ENCODE measurements at places on chromosomes 6 and 20. TPM values are rescaled to one million over a fixed set of nuclear protein-coding genes. Genes with fewer than 3 reads are reported as not detected.

Gene BANF2
- not detected for total RNA-seq

Gene VWA7
- total RNA-seq, result 0.34 TPM

Gene EPB41L1
- total RNA-seq, result 2.0 TPM

Gene TINAG
- total RNA-seq, result not detected

Gene MYCT1
- not detected for total RNA-seq

Gene TCF15
- not detected for total RNA-seq

Gene CLPSL1
- total RNA-seq, result not detected

Gene RIPOR3
- 0.07 TPM for total RNA-seq

Gene DNAJC5
- 74.0 TPM for total RNA-seq

Gene IL17A
- not detected for total RNA-seq

DNA sequence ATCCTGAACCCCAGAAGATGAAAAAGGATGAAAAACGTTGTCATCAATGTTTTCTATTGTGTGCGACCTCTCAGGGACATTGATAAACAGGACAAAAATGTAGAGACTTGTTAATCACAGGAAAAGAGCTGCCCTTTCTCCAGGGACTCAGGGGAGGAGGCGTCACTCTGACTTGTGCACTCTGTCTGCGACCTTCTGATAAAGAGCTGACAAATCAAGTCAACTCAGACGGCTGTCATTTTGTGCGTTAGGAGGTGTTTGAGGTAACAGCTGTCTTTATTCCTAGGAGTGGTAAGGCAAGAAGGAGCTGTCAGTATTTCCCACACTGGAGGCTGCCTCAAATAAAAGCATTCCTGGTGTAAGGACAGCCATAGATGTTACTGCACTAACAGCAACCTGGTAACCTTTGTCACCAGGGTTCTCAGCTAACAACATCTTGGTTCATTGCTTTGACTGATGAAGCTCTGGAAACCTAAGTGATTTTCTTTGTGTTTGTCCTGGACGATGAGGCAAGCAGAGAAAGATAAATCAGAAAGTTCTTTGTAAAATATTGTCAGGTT, 38.6 kb upstream of the NXT1 start:
- no peak for DNase-seq

GRCh38 chr6:17945111-17945510, 42.3 kb downstream of the KIF13A start:
- no peak for DNase-seq

GRCh38 chr20:47272893-47273590, 83.5 kb downstream of the ZMYND8 start:
- DNase-seq, result peak; percentile 22

DNA sequence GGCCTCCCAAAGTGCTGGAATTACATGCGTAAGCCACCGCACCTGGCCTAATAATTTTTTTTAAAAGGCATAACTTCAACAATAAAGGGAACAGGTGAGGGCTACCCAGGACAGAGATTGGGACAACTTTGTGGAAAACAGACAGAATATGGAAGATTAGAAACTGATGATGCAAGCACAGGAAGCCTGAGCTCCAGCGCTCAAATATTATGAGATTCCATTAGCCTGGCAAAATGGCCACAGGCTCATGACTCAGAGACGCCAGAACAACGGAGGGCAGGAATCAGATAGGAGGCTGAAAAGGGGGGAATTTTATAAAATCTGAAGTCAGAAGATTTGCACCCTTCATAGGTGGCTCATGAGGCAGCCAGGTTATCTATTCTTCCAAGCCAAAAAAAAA, 103.1 kb upstream of the MRPS10 start:
- no peak for DNase-seq

DNA sequence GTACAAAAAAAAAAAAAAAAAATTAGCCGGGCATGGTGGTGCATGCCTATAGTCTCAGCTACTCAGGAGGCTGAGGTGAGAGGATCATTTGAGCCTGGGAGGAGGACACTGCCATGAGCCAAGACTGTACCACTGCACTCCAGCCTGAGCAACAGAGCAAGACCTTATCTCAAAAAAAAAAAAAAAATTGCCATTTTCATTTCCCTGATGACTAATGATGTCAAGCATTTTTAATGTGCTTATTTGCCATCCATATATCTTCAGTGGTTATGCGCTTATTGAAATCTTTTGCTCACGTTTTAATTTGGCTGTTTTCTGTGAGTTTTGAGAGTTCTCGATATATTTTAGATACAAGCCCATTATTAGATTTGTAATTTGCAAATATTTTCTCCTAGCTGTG, 46.7 kb downstream of the PFDN4 start:
- peak; percentile 33 for DNase-seq

DNA sequence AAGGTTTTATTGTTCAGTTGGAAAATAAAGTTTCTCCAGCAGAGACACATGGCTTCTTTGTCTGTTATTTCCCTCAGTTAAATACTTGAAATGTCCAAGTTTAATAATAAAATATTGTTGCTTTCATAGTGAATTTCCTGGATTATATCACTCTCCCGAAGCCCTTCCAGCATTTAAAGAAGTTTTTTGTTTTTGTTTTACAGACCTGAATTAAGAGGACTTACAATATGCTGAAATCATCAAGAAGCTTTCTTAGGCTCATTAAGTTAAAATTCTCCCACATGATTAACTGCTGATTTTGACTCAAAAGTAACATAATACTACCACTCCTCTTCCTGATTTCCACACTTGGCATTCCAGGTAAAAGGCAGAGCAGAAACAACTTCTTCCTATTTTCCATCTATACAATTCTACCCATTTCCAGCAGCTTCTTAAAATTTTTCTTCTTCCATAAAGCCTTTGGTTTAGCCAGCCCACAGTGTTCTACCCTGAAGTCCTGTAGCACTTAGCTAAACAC, 35.8 kb downstream of the PDSS2 start:
- no peak for DNase-seq

- no peak for DNase-seq
Measured at GRCh38 chr6:156760377-156760776, 16.8 kb upstream of the ARID1B start.

- DNase-seq, result peak; percentile 62
Measured at GRCh38 chr6:53854843-53855567, 60.2 kb downstream of the LRRC1 start.

- DNase-seq, result no peak
Measured at GRCh38 chr20:24701027-24701426, 231.6 kb downstream of the SYNDIG1 start.

GRCh38 chr20:16551607-16552006, 21.6 kb downstream of the KIF16B start:
- DNase-seq, result no peak

- DNase-seq, result no peak
Measured at GRCh38 chr20:12591949-12592470, 416.8 kb upstream of the SPTLC3 start.

- no peak for DNase-seq
Measured at GRCh38 chr20:62026564-62026856, 39.2 kb downstream of the TAF4 start.

GRCh38 chr6:48474830-48475229, 363.8 kb upstream of the PTCHD4 start:
- DNase-seq, result peak; percentile 56

GRCh38 chr6:152399399-152399798, 237.8 kb downstream of the SYNE1 start:
- no peak for DNase-seq

DNA sequence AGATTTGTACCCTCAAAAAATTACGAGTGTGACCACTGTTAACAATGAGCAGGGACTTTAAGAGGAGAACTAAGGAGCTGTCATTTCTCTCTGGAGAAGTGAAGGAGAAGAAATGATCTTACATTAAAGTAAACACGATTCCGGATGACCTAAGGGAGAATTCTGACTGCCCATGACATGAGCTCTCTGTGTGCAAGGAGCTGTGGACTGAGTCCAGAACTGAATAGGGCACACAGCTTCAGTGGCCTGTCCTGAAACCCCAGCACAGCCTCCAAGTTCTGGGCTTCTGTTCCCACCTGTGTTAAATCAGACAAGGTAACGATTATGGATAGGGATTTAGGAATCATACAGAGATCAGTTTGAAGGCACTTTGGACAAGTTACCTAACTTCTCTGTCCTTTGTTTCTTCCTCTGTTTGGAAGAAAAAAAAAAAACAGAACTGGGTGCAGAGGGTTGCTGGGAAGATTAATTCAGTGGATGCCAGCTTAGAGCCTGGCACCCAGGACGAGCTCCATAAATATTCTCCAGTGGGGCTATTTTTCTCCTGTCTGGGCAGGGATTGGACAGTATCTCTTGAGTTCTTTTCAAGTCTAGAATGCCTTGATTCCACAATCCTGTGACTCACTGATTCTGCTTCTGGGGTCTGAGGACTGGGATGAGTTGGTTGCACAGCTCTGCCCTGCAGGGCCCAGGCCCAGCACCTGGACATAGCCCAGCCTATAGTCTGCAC, 65.7 kb downstream of the MRPL14 start:
- DNase-seq, result no peak

DNA sequence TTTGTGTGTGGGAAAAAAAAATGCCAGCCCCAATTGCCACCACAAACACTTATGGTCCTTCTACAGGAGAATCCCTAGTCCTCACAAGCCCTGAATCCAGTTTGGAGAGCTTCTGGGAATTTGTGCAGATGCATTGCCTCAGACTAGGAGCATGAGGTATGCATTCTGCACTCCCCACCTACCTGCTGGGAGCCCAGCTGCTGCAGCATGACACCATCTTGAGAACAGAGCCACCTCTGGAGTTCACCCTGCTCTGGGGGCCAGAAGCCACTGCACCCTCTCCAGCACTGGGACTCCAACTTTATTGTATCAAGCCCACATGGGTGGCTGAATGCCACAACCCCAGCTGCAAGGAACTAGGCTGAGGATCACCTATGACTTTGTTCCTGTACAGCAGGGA, 568.5 kb upstream of the ID4 start:
- no peak for DNase-seq

- no peak for DNase-seq
Measured at GRCh38 chr6:22970004-22970403, 400.6 kb downstream of the HDGFL1 start.

- no peak for DNase-seq
Measured at GRCh38 chr6:38034274-38034914, 214.9 kb downstream of the ZFAND3 start.

GRCh38 chr20:35947907-35948306, 6.4 kb downstream of the SCAND1 start:
- no peak for DNase-seq

Measured in foreskin keratinocyte (primary cell).